Epithelial cell of umbilical artery (primary cell): ENCODE measurements at places on chromosomes 12 and 14. TPM values are rescaled to one million over a fixed set of nuclear protein-coding genes. Genes with fewer than 3 reads are reported as not detected.

Gene CLEC4A
- not detected in 2 replicates for total RNA-seq

Gene FERMT2
- total RNA-seq: 94.8 and 97.1 TPM in 2 replicates

Gene ERO1A
- total RNA-seq: 91.6 and 96.7 TPM in 2 replicates

Gene KRT82
- total RNA-seq: not detected in 2 replicates

Gene FAM90A1
- 0.15 TPM in 1 of 2 replicates, not detected in the other for total RNA-seq

Gene CAPS2
- 2.3 TPM in 2 replicates for total RNA-seq

Gene C14orf39
- not detected in 2 replicates for total RNA-seq

Gene LRIG3
- total RNA-seq: 53.6 and 126 TPM in 2 replicates

Gene ACSS3
- total RNA-seq: 0.30 and 0.32 TPM in 2 replicates

Gene COX8C
- not detected in 2 replicates for total RNA-seq

Gene SERPINA3
- total RNA-seq: 0.61 TPM in 1 of 2 replicates, not detected in the other

Gene PRB4
- total RNA-seq: not detected in 2 replicates

Gene SNRPF
- 25.0 and 37.4 TPM in 2 replicates for total RNA-seq

Gene JPH4
- total RNA-seq: not detected in 2 replicates

Gene DENND5B
- 7.8 and 11.2 TPM in 2 replicates for total RNA-seq

Gene FLVCR2
- total RNA-seq: 0.32 and 0.46 TPM in 2 replicates

Gene CMKLR1
- total RNA-seq: not detected in 2 replicates

Gene KLRG1
- total RNA-seq: 14.3 and 40.9 TPM in 2 replicates

Gene ENDOU
- total RNA-seq: not detected in 2 replicates

Gene WDHD1
- total RNA-seq: 13.6 and 19.0 TPM in 2 replicates

Gene NTF3
- total RNA-seq: 0.32 TPM in 1 of 2 replicates, not detected in the other

Gene SMIM41
- total RNA-seq: not detected in 2 replicates

Gene KCNA5
- not detected in 2 replicates for total RNA-seq

Gene CDCA3
- total RNA-seq: 12.7 and 13.2 TPM in 2 replicates

Gene RNF212B
- not detected in 2 replicates for total RNA-seq

Gene RPL10L
- total RNA-seq: not detected in 2 replicates

Gene TEAD4
- total RNA-seq: 19.8 and 22.8 TPM in 2 replicates

Gene ACOT2
- total RNA-seq: 7.8 and 10.3 TPM in 2 replicates

Gene C3AR1
- under 0.01 and 0.15 TPM in 2 replicates for total RNA-seq

Gene INHBC
- not detected in 2 replicates for total RNA-seq

Gene SLC17A8
- not detected in 2 replicates for total RNA-seq

Gene ART4
- 16.9 and 29.5 TPM in 2 replicates for total RNA-seq

Gene ZBTB25
- 1.9 and 5.9 TPM in 2 replicates for total RNA-seq

Gene POTEM
- total RNA-seq: not detected in 2 replicates

Gene PIP4P1
- total RNA-seq: 18.8 and 21.9 TPM in 2 replicates

Gene NDRG2
- total RNA-seq: 0.32 TPM in 1 of 2 replicates, not detected in the other

Gene LTBP2
- 80.1 and 141 TPM in 2 replicates for total RNA-seq

Gene LDHB
- 946 and 1,016 TPM in 2 replicates for total RNA-seq

Gene DAO
- total RNA-seq: not detected in 2 replicates

Gene CACNA2D4
- 1.1 TPM in 1 of 2 replicates, not detected in the other for total RNA-seq

Gene FGF6
- not detected in 2 replicates for total RNA-seq
